ENCODE measurements at places on chromosomes 2 and 18.

DNA sequence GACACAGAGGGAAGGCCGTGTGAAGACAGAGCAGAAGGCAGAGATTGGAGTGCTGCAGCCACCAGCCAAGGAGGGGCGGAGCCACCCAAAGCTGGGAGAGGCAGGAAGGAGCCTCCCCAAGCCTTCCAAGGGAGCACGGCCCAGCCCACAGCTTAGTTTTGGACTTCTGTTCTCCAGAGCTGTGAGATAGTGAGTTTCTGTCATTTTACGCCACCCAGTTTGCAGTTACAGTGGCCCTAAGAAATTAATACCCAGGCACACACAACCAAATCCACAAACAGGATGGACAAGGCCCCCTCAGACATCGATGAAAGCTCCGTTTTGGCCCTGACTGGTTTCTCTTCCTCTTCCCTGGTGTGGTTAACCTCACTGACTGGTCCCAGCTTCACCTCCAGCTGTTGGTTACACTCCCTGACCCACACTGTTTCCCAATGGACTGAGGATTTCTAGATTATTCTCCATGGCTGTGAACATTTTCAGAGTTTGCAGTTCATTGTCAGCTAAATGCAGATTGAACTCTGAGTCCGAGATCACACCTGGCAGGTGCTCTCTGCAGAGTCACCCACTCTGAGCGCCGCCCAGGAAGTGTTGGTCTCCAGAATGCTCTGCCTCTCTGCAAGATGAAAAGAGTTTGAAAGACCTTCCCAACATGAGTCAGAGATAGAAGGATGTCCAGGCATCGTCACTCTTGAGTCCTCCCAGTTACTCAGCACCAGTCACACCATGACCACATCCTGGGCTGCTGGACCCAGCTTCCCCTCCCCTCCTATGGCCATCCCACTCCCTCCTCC is 100.2 kb downstream of the TWIST2 start:
- DNase-seq: no peak

DNA sequence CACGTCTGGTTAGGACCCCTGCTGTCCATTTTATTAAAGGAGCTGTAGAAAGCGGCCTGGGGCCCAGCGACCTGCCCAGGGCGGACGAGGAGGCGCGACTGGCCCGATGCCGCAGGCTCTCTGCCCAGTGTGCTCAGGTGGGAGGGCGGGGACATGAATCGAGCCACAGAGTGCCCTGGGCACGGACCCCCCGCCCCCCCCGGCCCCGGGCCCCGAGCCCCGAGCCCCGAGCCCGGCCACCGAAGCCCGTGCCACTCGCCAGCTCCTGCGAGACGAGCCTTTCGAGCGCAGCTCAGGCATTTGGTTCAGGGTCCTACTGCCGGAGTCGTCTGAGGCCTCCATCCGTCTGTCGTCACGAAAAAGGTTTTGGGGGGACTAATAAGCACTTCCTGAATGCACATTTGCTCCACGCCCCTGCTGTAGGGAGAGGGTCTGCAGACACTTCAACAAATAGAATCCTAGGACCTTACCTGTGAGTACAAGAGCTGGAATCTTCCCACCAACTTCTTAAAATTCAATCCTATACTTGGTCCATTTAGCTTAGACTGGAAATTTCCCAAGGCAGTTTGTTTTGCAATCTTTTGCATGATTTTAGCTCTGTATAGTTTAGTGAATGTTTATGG is 602 bp upstream of the ADAM17 start:
- no peak for DNase-seq

DNA sequence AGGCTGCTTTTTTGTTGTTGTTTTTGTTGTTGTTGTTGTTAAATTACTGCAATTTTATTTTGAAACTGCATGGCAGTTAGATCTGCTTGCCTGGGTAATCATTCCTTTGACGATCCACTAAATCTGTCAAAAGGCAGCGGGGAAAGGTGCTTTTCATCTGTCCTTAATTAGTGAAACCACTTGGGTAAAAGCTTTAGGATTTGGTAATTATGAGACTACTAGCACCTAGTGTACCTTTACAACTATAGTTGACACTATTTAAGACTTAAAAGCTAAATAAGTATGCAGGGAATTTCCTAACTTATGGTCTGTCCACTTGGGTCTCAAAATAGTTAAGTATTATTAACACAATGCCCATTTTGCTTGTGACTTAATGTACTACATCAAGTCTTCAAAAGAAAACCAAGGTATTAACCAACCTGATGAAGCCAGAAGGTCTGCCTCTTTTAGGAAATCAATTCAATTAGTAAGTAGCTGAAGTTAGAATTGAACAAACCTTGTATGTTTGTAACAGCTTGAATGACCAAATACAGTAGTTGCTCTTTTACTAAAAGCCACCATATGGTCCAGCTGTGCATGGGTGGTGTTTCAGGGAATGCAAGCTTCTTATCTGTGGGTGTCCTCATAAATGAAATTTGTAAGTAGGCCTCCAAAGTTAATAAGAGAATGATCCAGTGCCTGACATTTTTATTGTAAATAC is 44.8 kb downstream of the NAB1 start:
- no peak for DNase-seq

DNA sequence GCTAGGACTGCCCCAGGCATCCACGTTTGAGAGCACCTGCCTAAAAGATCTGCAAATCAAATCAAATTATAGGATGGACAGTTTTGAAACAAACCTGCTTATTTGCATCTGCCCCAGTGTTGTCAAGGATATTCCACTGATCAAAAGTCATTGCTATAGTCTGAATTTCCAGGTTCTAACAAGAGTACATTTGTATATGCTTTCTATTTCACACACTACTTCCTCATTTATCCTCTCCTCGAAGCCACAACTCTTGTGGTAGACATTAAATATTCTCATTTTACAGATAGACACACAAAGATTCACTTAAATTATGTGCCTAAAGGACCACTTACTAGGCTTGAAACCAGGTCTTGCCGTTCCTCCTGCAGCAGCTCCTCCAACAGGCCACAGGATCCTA is 11.9 kb upstream of the TET3 start:
- DNase-seq: no peak

- no peak for DNase-seq
These were observed 217.6 kb downstream of the HDAC4 start for GRCh38 chr2:239182981-239183791.

DNA sequence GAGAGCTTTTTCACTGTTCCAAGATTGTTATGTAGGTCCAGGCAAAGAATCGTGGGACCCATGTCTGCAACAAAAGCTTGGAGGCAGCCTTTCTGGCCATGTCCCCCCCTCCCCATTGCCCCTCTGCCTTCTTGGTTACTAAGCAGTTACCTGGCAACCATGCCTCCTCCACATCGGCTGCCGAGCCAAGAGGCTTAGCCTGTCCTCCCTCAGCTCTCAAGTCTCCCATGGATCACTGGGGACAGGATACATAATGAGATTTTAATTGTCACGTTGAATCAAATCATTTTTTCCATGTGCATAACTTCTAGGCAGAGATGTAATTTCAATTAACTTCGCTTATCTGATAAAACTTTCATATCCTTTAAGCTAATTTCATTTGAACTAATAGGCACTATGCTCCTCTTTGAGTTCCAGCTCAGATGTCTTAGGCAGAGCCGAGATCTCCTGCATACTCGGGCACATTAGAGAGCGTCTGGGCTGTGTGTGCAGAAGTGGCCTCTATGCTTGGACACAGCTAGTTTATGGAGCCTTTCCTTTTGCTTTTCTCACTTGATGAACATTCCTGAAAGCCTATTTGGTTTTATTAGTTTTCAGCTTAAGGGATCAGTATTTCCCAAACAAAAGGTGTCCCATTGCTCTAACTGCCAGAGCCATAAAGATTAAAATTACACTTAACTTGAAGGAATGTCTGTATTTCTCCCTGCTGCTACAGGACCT is 80.7 kb downstream of the LYPD1 start:
- no peak for DNase-seq

DNA sequence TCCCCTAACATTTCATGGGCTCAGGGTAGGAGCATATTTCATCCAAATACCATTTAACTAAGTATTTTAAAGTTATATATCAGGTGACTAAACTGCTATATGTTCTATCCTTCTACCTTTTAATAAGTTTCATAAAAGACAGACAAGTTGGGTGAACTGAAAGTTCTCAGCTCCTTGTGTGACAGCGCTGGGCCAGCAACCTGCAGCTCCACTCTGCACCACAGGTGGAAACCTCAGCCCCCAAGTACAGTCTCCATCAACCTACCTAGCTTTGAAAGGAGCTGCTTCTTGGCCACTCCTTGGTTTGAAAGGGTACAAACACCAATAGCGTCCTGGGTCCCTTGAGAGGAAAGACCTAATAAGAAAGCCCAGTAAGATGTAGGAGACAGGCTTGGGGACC is 177.9 kb downstream of the PDE1A start:
- DNase-seq: no peak

- no peak for DNase-seq
These were observed 111.6 kb downstream of the MREG start for GRCh38 chr2:215901796-215902195.

GRCh38 chr18:12744103-12744502 is 41.3 kb downstream of the PSMG2 start:
- no peak for DNase-seq

DNA sequence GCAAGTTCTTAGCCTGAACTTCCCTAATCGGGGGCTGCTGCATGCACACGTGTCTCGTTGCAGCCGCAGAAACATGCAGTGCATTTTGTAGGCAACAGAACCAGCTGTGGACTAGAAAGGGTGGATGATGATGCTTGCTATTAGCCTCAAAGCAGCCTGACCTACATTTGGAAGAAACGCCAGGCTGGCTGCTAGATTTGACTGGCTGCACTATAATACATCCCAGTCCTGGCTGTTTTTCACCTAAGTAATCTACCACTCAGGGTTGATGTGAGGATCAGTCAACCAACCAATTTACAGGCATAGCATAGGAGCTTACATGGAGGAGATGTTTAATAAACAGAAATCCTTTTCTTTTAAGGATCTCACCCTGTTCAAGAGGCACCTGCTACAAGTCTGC is 56.4 kb upstream of the SPP2 start:
- DNase-seq: no peak

- no peak for DNase-seq
These were observed 214.6 kb downstream of the SETBP1 start for GRCh38 chr18:44895176-44895798.

- DNase-seq: no peak
These were observed 346.8 kb upstream of the TCF4 start for GRCh38 chr18:55934821-55935220.

- DNase-seq: no peak
These were observed 709.6 kb downstream of the SOCS6 start for GRCh38 chr18:70998490-70998889.

DNA sequence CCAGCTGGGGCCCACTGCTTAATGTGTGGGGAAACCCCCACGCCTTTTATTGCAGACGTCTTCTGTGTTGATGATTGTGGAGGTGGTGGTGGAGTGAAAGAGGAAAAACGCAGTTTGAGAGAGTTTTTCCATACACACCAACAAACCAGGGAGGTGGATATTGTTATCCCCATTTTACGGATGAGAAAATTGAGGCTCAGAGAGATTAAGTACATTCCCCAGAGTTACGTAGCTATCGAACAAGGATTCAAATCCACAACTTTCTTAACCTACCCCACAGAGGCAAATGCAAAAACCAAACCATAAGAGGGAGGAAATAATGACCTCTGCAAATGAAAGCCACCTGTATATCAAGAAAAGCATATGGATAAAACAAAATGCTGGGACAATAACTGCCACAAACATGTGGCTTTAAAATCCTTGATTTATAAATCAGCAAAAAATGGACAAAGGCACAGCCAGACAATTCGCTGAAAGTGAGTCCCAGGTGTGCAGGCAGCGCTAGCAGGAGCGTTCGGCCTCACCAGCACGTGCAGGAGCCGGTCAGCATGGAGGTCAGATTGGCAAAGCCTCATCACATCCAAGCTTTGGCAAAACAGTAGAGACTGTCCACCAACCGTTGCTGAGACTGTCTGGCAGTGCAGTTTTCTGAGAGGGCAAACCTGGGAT is 12.6 kb upstream of the RAB17 start:
- DNase-seq: no peak

GRCh38 chr2:183250472-183250871 is 126.2 kb downstream of the NUP35 start:
- DNase-seq: no peak

All from stimulated activated CD8-positive, alpha-beta memory T cell treated with anti-CD3 and anti-CD28 coated beads, Interleukin-2, amount 100 ng/mL, for 48 hours (primary cell).